ENCODE measurements at places on chromosomes 12 and 14.

GRCh38 chr12:128600886-128601285 lies 222.9 kb downstream of the SLC15A4 start:
- DNase-seq, result no peak

DNA sequence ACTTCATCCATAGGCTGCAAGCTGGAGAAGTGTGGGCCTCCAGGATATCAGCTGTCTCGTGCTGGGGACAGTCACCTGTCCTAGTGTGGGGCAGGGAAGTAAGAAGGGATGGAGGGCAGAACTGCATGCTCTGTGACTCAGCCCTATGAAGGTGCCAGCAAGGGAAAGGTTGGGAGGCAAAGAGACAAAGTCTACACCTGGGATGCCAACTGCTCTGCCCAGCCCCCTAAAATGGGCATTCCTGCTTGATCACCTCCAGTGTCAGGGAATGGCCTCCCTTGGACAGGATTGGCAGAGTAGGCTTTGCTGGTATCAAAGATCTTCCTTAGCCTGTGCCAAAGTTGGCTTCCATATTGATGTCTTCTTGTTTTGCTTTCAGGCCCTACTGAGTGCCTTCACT lies 335.0 kb downstream of the BCL11B start:
- no peak for DNase-seq

DNA sequence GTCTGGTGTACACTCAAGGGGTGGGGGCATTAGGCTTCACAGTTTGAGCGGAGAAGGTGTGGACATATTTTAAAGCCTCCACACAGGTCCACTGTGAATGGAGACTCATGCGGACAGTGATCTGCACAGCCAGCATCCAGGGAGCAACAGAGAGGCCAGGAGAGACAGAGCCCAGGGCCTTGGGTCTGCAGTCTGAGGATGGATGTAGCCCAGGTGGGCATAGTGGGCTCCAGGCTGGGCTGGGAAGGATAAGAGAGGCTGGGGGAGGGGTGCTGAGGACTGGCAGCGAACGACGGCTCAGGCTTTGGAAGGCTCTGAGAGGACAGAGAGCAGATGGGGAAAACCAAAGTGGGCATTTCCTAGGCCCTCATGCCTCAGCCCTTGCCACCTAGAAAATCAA lies 128.8 kb downstream of the PAPOLA start:
- no peak for DNase-seq

DNA sequence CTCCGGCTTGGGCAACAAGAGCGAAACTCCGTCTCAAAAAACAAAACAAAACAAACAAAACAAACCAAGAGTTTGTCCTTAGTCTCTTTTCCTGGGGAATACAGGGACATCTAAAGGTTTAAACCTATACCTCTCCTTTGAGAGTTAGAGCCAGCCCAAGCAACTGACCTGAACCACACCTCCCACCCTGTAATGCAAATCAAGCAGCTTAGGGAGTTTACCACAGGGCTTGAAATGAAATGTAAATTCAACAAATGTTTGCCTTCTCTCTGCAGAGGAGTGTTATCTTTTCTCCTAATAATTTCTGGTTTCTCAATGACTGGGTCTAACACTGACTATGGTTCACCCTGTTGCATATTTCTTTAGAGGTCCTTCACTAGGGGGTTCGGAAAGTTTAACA lies 16.7 kb downstream of the PPP1CC start:
- no peak for DNase-seq

GRCh38 chr14:54230645-54231044 lies 166.2 kb upstream of the CDKN3 start:
- DNase-seq, result no peak

DNA sequence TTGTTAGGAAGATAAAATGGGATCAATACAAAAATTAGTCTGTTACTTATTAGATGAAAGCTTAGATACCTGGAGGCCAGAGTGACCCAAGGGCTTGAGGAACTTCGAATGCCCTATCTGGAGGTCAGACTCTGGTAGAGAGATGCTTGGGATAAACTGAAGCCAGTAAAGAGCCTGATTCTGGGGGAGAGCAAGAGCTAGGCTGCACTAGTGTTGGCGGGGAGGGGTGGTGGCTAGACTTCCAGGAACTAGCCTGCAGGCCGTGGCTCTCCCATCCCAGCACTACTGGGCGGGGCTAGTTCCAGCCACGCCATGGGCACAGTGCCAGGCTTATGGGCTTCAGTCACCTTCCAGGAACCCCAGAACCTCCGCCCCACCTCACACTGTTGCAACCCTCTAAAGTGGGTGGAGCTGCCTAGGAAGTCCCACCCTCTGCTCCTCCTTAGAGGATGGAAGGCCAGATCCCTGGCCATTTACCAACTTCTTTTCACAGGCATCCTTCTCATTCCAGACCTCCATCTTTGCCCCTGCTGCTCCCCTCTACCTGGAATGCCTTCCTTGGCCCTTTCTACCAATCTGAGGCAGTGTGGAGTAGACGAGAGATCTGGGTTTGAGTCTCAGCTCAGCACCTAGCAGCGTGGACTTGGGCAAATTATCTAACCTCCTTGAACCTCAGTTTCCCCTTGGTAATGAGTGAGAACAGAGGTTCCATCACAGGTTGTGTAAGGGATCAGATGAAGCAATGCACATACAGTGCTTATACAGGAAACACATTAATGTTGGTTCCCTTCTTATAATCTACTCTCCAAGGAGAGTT lies 6.3 kb upstream of the NFE2 start:
- DNase-seq, result peak; percentile 16

DNA sequence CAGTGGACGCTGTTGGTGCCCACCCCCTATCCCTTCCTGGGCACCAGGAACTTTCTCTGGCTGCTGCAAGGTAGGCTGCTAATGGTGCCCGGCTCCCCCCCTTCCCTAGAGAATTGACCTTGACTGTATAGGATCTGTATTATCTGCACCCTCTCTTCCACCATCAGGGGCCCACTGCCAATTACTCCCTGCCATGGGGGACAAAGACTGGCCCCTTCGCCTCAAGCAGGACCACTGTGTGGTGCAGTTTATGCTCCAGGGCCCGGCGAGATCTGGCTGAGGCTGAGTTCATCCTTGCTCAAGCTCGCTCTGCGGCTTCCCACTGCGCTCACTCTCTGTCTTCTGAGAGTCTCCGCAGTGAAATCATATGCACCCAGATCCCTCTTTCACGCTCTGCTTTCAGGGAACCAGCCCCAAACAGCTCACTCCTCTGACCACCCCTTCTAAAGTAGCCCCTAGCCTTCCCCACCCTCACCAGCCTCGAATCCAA lies 95.2 kb downstream of the LGMN start:
- no peak for DNase-seq

- no peak for DNase-seq
These were observed 9.1 kb upstream of the EMP1 start for GRCh38 chr12:13187399-13187798.

DNA sequence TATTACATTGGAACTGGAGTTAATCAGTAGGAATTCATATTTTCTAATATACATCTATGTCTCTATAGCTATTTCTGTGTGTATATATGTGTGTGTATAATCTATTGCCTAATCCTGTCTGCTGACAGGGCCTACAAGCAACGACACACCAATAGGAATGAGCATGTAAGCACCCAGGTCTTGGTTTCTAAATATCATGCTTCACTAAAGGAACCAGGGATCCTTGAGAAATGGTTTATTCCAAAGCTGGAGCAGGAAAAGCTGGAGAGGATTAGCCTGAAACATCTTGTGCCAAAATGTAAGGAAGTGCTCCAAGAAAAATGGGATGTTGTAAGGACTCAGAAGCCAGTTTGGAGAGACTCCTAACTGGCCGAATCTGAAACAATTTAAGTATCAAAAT lies 29.3 kb upstream of the LGALS3 start:
- DNase-seq, result no peak

DNA sequence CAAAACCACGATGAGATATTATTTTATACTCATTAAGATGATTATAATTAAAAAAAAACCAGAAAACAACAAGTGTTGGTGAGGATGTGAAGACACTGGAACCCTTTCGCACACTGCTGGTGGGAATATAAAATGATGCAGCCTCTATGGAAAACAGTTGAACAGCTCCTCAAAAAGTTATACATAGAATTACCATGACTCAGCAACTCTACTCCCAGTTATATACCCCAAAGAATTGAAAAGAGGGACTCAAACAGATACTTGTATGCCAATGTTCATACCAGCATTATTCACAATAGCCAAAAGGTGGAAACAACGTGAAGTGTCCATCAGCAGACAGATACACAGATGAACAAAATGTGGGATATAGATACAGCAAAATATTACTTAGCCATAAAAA lies 53.1 kb downstream of the TAOK3 start:
- DNase-seq, result no peak

GRCh38 chr14:80275208-80275850 lies 64.0 kb upstream of the DIO2 start:
- no peak for DNase-seq
